Type B pancreatic cell (in vitro differentiated cells): ENCODE measurements at places on chromosomes 5 and 9. TPM values are rescaled to one million over a fixed set of nuclear protein-coding genes. Genes with fewer than 3 reads are reported as not detected.

- DNase-seq, result no peak
Measured at GRCh38 chr5:159448-160172, 31.7 kb upstream of the LRRC14B start.

- no peak for DNase-seq
Measured at GRCh38 chr5:10975945-10976344, 214.9 kb upstream of the DAP start.

GRCh38 chr9:109588415-109588814, 90.3 kb upstream of the PTPN3 start:
- DNase-seq, result no peak

GRCh38 chr9:101727612-101728524, 10.6 kb downstream of the GRIN3A start:
- no peak for DNase-seq

DNA sequence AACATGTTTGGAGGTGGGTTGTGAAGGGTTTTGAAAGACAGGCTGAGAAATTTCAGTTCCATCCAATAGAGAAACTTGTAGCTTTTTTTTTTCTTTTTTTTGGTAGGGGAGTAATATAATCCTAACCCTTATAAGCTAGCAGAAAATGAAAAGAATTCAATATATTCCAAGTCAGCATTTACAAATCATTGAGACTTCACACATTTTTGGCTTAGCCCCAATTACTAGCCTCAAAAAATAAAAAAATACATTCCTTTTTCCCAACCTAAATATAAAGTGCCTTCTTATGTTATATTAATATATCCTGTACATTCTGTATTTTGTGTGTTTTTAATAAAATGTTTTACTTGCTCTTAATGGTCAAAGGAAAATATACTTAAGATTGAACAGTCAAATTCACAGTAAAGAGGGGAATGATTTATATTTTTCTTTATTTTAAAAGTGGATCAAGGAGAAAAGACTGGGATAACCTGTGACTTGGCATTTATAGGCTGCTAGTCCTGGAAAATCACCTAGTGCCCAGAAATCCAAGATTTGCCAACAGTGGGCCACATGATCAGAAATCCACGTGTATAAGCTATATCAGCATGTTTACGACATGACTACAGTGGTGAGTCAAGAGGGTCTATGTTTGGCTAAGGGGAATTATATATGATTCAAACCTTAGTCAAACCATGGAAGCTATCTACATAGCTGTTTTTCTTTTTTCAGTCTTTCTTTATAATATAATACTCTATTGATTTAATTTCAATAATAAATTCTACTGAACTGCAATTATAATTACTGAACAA, 14.5 kb downstream of the HACD4 start:
- no peak for DNase-seq

GRCh38 chr5:128353441-128354107, 184.5 kb downstream of the FBN2 start:
- no peak for DNase-seq

GRCh38 chr5:115184770-115185169, 15.1 kb upstream of the TRIM36 start:
- no peak for DNase-seq

GRCh38 chr5:45533663-45534062, 162.5 kb downstream of the HCN1 start:
- no peak for DNase-seq

- peak; percentile 40 for DNase-seq
Measured at GRCh38 chr9:91740701-91741100, 209.3 kb downstream of the ROR2 start.

DNA sequence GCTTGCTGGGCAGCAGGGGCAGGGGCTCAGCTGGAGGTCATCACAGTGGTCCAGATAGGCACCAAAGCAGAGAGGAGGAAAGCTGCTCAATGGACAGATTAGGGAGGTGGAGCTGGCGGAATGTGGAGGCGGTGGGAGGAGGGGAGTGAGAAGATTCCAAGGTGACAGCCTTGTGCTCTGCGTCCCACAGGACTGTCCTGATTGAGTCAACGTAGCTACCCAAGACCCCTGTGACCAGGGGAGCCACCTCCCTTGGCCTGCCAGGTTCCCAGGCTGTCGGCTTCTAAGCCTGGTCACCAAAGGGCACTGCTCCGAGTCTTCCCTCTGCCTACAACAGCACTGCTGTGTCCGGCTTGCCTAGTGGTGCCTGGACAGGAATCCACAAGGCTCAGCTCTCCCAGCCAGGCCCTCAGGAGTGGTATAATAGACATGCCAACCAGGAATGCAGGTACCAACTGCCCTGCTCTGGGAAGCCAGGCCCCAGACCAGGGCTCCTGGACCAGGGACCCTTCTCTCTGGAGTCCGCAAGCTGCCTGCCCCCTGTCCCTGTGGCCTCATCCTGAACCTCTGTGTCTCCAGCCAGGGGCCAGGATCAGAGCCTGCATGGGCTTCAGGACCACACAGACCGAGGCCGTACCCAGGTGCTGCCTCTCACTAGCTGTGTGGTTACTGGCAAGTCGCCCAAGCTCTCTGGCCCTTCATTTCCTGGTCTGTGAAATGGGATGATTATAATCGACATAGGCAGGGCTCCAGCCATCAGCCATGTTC, 67.9 kb downstream of the STK10 start:
- no peak for DNase-seq

DNA sequence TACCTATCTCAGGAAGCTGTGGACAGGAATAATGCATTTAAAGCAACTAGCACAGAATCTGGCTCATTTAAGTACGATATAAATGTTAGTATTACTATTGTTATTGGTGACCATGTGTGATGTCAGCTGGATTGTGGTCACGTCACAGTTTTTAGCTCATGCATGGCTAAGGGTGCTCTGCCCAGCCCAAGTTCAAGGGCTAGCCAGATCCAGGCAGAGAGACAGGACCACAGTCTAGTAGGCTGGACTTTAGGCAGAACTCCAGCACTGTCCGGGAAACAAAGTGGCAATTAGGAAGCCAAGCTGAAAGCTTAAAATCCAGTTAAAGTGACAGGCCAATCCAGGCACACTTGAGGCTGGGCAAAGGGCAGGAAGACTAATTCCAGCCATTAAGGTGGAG, 273.6 kb downstream of the ADAMTSL1 start:
- no peak for DNase-seq

GRCh38 chr5:147169399-147169798, 65.4 kb upstream of the STK32A start:
- no peak for DNase-seq

DNA sequence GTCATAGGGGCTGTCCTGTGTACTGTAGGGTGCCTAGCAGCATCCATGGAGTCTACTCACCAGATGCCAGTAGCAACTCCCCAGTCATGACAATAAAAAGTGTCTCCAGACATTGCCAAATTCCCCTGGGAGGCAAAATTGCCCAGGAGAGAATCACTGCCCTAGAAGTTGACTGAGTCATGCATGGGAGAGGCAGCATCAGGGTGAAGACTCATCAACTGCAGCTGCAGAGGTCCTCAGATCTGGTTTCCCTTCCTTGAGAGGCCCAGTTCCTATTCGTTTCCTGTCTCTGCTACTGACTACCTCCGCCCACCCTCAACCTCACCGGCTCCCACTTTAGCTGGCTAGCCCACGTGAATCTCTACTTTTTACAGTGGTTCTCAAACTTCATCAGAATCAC, 88.6 kb upstream of the AGXT2 start:
- no peak for DNase-seq

GRCh38 chr9:128372188-128372641, 1.0 kb downstream of the URM1 start:
- no peak for DNase-seq

DNA sequence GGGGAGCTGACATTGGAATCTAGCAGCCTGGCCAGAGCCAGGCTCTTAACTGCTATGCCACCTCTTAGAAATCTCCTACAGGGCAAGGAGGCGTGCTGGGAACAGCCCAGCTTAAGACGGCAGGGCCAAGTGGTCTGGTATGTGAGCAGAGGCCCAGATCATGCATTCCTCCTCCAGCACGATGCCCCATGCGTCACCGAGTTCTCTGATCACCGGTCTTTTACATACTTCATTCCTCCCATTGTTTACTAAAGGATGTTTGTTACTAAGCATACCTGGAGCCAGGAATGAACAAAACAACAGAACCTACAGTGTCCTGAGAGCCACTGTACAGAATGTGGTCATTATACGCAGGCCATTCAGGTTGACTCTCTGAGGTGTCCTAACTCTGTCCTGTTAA, 73.8 kb downstream of the TRIO start:
- DNase-seq, result no peak

GRCh38 chr5:172624083-172624995, 16.7 kb upstream of the NEURL1B start:
- DNase-seq, result no peak

GRCh38 chr5:95799191-95799835, 23.2 kb downstream of the GLRX start:
- DNase-seq, result no peak

DNA sequence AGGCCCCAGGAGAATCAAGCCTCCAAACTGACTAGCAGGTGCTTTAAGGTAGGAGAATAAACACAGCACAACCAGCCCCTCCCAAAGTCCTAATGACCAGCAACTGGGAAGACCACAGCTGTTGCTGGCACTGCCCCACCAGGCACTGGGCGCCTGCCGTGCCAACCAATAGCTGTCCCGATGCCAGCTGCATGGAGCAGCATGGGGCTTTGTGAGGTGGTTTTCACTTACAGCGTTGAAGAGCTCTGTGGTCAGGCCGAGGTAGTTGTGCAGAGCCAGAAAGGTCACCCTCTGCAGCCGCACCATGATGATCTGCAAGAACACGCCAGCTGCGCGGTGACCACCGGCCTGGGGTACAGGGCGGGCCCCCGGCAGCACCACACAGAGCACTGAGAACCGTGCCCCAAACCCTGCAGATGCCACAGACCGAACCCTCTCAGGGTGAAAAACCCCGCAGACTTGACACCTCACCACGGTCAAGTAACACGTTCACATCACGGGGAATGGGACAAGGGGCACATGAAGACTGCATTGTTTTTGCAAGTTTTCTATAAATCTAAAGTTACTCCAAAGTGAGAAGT, 28.7 kb downstream of the PNPLA7 start:
- no peak for DNase-seq

DNA sequence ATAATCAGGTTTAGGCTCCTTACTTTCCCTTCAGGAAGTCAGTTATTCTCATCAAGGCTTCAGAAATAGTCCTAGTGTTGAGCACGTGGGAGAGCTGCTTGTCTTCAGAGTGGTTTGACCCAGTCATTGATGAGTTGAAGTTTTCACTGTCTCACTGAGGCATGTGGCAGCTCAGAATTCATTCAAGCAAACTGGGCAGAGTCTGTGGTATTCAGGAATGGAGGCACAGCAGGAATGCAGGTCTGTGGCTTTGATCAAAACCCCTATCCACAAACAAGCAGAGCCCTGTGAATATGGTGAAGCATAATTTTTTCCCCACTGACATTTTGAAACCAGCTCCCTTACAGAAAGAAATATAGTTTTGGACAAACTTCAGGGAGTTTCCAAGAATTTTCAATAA, 207.3 kb downstream of the CD180 start:
- DNase-seq, result no peak

DNA sequence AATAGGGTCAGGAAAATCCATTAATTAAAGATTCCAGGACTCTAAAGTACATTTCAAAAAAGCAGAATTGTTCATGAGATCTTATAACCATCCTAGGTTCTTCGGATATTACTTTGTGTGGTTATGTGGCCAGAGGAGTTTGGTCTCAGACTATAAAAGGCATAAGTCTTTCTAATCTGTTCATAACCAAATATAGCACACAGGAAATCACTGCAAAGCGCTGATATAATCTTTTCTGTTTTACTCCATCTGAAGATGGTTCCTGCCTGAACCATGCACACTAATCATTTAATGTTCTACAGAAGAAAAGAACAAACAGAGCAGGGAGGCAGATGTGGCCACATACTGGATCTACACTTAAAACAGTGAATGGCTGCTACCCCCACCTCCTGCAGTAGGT, 182.8 kb downstream of the SEMA5A start:
- DNase-seq, result no peak

GRCh38 chr9:65449423-65449822, 164.4 kb upstream of the FOXD4L5 start:
- no peak for DNase-seq

Gene CATSPER3
- 0.22 and 0.74 TPM in 2 replicates for total RNA-seq

Gene PLCXD3
- total RNA-seq, result 5.6 and 7.4 TPM in 2 replicates

Gene LAMC3
- total RNA-seq, result 0.38 and 7.2 TPM in 2 replicates

Gene SPATA31E1
- total RNA-seq, result not detected in 2 replicates

Gene CDC25C
- total RNA-seq, result 4.1 and 17.2 TPM in 2 replicates

Gene LCN1
- not detected in 2 replicates for total RNA-seq

Gene IL3
- not detected in 2 replicates for total RNA-seq
